Inflammatory macrophage treated with lipopolysaccharide for 4 hours (primary cell): ENCODE measurements at places on chromosomes 6 and 20.

DNA sequence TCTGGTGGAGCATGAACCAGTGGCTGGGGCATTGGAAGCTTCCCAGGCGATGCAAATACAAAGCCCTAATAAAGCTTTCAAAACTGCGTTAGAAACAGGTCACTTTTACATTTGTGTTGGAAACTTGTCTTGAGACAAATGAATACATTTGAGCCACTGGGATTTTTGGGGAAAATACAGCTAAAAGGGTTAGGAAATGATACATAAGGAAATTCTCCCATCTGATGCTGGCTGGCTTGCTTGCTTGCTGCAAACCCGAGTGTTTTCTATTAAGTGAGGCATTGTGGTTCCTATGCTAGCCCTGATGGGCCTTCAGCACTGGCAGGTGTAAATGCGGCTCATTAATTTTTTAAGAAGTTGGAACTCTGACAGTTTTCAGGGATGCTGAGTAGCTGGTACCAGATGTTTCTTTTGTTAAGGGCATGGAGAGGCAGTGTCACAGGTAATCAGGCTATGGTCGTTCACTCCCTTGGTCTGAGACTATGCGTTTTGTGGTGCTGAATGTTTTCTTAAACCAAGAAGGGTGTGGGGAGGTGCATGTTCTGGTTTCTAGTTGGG, 35.2 kb downstream of the RREB1 start:
- peak; percentile 50 for DNase-seq

- DNase-seq = no peak
These were observed 619.0 kb downstream of the PHF3 start for GRCh38 chr6:64254558-64254957.

- peak; percentile 89 for DNase-seq
These were observed 73.4 kb upstream of the NOX3 start for GRCh38 chr6:155528982-155529453.

- no peak for DNase-seq
These were observed 157.0 kb downstream of the PLCB4 start for GRCh38 chr20:9225879-9226278.

DNA sequence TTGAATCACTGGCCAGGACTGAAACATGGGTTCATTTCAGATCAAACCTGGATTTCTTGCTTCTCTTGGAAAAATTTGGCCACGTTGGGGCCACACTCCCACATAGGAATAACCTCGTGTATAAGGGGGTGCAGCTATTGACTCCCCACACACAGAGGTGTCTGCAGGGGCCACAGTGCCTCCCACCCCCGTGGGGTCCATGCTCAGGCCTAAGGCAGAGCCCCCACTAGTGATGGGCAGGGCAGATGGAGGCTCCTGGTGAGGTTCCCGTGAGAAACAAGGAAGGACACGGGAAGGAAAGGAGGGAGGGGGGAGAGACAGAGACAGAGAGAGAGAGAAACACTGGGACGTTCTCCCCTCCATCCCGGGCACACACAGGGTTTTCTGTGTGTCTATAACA, 230.5 kb downstream of the ERMARD start:
- DNase-seq = no peak

DNA sequence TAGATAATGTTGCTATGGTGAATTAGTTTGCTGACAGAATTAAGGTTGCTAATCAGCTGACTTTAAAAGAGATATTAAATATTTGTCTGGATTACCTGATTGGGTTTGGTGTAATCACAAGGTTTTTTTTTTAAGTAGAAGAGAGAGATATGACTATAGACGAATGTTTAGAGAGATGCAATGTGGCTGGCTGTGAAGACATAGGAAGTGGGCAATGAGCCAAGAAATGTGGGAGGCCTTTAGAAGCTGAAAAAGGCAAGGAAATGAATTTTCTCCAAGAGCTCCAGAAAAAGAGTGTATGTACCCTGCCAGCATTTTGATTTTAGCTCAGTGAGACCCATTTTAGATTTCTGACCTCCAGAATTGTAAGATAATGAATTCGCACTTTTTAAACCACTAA, 598.3 kb downstream of the PKHD1 start:
- DNase-seq = no peak

DNA sequence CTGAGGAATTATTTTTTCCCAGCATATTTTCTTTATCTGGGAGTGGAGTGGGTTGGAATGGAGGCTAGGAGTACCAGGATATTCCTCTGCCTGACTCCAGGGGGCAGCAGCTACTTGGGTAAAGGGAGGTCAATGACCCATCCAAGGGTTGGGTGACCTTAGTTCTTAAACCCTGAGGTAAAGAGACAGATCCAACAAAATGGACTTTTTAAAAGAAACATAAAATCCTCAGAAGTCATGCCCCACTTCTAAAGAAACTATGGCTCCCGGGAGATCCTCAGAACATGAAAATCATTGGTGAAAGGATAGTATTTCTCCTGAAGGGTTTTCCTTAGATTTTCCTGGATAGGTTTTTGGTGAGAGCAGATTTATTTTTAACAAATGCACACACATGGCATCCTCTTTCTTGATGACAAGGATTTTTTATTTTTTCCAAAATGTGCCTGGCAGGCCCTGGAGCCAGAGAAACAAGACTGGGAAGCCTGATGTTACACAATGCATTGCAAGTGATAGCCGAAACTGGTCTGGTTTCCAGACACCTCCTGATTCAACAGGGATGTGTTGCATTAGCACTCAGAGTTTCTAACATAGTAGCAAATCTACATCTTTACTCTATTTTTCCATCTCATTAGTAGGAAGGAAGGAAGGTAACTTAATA, 240.9 kb upstream of the BTBD3 start:
- peak; percentile 27 for DNase-seq

DNA sequence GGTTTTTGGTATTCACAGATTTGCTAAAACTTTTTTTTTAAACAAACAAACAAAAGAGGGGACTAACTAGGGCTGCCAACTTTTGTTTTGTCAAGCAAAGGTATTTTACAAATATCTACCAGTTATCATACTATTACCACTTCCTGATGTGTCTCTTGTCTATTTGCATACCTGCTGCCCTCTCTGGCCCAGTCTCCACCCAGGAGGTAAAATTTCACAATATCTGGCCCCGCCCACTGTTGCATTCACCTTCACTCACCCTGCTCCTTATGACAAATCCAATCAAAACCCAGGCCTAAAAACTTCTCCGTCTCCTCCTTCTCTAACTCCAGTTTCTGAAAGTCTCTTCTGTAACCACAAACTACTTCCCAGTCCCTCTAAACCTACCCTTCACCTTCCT, 82.2 kb downstream of the TRERF1 start:
- DNase-seq = no peak

DNA sequence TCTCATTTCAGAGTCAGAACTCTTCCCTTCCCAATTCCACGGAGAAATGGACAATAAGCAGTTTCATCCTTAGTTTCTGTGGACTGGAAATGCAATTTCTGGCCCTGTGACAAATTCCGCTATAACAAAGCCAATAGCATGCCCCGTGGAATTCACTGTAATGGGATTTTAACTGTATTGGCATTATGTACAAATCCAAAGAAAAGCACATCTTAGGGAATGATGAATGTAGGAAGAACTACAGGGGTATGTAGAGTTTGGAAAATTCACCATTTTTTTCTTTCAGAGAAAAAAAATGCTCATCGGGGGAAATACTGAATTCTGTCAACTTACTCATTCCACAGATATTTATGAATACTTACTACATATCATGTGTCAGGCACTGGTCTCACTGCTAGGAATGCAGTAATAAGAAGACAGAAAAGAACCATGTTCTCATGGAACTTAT, 43.5 kb downstream of the KIF6 start:
- no peak for DNase-seq

GRCh38 chr6:7991536-7991935, 72.7 kb downstream of the BLOC1S5 start:
- DNase-seq = no peak

- peak; percentile 3 for DNase-seq
These were observed 99.4 kb downstream of the NCOA3 start for GRCh38 chr20:47600967-47601547.

- no peak for DNase-seq
These were observed 8.8 kb upstream of the CEP85L start for GRCh38 chr6:118660218-118660569.

DNA sequence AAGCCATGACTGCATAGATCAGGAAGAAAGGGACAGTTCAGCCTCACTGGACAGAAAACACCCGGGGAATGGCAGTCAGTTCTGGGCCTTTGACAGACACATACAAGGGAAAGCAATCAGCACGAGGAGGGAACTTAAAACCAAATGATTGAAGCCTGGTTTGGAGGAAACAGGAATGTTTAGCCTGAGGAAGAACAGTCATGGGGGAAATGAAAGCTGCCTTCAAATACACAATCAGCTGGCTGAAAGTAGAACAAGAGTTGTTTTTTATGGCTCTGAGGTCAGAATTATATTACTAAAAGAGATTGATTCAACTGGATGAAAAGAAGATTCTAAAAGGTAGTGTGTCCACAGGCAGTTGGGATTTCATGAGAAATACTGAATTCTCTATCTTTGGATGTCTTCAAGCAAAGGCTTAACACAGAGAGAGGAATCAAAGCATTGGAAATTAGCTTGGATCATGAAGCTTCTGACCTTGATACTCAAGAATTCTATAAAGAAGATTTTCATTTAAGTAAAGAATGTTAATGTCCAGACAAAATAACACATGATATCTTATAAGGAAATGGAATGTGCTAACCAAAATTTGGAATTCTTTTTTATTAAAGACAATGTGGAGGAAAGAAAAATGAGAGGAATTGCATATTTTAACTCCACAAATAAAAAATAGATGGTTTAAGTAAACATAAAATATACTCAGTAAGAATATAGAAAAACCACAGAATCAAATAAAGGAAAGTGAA, 216.6 kb downstream of the IBTK start:
- peak; percentile 32 for DNase-seq

DNA sequence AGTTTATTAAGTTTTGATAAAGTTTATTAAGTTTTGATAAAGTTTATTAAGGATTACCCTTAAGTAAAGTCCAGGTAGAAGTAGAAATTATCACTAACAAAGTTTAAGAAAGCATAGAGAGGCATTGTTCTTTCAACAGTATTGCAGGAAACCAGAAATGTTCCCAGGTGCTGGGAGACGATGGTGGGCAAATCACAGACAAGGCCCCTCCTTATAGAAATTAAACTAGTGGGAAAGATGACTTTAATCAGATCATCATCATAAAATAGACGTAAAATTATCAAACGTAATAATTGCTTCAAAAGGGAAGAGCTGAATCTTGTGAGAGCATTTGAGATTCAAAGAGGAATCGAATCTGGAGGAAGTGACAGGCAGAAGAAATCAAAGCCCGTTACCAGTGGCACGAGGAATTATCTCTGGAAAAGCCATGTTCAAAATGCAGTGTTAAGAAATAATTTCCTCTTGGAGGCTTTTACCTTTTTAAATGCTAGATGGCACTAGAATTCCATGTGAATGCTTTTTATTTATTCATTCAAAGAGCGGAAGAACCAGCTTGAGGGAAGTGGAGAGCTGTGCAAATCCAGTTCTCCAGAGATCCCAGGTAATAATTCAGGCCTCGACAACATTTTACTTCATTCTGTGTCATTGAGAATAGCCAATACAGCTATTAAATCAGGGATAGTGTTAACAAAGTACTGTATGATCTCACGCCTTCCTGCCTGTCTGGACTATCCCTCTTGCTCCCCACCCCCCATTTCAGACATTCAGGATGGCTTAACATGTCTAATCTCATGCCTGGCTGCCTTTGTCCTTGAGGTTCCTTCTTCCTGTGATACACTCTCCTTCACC, 1.0 kb upstream of the APMAP start:
- DNase-seq = peak; percentile 33

- DNase-seq = no peak
These were observed 16.8 kb downstream of the CEP250 start for GRCh38 chr20:35472209-35472608.

DNA sequence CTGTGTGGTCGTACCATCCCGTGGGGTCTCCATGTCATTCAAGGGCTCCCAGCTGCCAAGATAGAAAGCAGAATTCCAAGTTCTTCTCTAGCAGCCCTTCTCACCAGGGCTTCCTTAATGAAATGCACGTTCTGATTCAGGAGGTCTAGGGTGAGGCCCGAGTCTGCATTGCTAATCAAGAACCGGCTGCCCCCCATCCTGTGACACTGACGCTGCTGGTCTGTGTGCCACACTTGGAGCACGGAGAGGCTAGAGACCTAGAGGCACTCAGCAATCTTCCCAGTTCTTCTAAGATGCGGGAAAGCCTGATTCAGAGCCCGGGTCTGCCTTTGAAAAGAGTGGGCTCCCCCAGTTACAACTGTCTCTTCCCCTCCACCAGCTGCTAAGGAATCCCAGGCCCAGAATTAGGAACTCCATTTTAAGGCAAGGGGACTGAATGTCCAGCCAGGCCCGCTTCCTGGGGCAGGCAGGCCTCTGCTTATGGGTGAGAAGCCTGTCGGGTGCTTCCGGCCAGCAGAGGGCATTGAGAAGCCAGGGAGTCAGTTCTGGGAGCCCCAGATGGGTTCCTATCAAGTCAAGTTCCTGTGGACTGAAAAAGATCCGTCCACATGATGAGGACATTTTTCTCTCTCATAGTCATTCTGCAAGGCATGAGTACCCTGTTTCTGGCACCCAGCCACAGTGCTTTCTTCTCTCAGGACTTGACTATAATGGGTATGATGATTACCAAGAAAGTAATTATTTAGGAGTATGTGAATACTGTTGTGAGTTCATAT, 69.8 kb upstream of the RIN2 start:
- peak; percentile 53 for DNase-seq

- DNase-seq = no peak
These were observed 87.7 kb downstream of the PDE7B start for GRCh38 chr6:135939208-135939591.

- no peak for DNase-seq
These were observed 8.2 kb upstream of the SIGLEC1 start for GRCh38 chr20:3720626-3721025.

DNA sequence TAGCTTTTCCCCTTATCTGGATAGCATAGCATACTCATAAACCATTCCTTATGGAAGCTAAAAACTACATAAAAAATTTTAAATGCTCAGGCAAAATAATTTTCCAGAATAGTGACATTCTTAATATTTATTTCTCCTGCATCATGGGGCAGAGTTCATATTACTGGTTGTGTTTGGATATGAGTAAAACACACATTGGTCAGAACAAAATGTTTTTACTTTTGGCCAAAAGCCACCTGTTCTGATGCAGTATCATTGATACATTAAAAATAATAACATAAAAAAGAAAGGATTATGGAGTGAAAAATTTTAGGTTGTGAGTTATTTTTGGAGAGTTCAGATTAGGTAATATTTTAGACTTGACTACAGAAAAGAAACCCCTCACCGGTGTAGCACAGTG, 33.6 kb downstream of the TRAM2 start:
- no peak for DNase-seq

- DNase-seq = no peak
These were observed 272.1 kb downstream of the ZFAND3 start for GRCh38 chr6:38091613-38092012.

GRCh38 chr20:18839507-18840247, 26.1 kb downstream of the SCP2D1 start:
- DNase-seq = no peak

- DNase-seq = no peak
These were observed 2.2 kb downstream of the PSORS1C1 start for GRCh38 chr6:31116661-31117385.

DNA sequence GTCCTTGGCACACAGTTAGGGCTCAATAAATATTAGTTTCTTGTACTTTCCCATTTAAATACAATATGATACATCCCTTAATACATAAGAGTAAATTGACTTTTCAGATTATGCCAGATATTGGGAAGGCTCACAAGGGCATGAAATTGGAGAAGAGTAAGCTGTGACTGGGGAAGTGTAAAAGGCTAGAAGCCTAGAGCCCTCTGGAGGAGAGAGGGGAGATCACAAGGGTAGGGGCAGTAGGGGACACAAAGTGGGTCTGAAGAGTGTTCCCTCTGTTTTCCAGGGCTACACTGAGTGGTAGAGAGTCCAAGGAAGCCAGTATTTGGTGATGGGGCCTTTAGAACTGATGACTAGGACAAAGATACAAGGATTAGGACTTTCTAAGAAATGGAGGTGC, 562.9 kb upstream of the CHD6 start:
- no peak for DNase-seq
